ENCODE measurements at places on chromosomes 16 and 17.

DNA sequence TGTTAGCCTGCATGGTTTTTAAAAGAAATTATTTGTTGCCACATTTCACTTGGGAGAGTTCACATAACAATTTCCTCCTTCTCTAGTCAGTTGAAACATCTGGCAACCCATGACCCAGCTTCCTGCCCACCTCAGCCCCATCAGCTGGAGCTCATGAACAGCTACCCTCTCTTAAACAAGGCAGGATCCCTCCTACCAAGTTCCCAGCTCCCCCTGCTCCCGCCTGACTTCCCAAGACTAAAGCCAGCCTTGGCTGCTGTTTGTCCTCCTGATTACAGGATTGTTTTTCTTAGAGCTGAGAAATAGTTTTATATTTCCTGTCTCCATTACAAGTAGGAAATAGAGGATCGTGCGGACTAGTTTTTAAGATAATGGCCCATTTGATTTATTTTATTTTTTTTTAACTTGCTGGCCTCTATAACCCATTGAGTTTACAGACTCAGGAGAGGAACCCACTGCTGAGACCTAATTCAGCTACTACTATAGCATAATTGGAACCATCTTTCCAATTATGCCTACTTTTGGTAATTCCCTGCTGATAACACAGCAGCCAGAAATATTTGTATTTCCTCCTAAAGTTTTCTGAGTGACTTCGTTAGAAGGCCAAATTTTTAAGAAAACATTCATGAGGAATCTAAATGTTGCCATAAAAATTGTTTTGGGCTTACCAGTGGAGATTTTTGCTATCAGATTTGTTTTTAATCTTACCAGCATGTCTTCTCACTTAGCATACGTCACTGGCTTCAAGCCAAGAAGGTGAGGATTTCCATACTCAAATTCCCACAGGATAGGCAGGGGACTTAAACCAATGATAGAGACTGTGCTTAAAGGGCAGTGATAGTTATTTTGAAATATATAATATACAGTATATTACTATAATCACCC lies 90.0 kb downstream of the ELAC2 start:
- DNase-seq = peak; percentile 15

DNA sequence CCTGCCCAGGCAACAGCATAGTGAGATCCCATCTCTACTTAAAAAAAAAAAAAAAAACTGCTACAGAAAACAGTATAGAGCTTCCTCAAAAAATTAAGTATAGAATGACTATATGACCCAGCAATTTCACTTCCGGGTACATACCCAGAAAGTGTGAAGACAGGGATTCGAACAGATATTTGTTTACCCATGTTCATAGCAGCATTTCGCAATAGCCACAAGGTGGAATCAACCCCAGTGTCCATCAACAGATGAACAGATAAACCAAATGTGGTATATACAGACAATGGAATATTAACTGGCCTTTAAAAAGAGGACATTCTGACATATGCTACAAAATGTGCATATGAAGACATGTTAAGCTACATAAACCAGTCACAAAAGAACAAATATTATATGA lies 95.5 kb downstream of the CHD9NB start:
- no peak for DNase-seq

DNA sequence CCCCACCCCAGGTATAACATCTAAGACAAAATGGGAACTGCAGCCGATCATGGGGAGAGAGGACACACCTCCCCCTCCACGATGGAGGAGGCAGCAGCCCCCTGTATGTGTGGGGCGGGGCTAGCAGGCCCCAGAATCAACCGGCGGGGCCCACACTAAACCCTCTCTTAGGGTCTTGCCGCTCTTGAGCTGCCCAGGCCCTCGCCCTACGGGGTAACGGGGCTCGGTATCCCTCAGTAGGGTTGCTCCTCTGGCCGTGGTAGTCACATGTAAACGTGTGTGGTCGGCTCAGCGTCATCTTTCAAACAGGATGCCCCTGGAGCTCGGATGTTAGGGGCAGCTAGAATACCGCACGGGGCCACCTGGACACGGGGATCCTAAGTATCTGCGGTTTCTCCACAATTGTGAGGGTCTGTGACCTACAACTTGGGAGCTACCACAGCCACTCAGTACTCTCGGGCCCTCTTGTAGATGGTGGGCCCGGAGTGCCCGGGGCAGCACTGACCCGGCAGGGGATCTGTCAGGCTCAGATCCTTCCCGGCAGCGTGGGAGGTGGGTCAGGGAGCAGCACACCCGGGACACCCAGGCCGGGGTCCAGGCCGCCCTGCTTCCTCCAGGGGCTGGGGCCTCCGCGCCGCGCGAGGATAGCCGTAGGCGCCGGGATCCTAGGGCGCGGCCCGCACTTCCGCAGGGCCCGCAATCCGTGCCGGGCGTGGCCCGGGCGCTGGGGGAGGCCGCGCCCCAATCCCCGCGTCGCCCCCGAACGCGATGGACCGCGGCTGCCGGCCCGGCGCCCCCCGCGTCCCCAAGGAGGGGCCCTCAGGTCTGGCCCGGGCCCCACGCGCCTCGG lies 781 bp downstream of the ARHGDIA start:
- no peak for DNase-seq

- no peak for DNase-seq
Measured at GRCh38 chr17:61015966-61016365, 338.3 kb downstream of the BCAS3 start.

DNA sequence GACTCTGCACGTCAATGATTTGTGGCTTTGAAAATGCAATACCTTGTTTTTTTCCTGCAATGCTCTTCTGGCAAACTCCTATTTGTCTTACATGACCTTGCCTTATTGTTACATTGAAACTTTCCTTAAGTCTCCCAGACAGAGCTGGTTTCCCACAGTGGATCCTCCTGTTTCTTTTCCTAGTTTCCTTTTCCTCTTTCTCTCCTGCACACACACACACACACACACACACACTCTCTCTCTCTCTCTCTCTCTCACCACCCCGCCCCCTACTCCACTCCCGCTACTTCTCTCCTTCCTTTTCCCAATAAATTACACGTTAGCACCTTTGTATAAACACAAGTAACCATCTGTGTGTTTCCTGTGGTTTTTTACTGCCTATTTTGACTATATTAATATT lies 2.3 kb downstream of the ORC6 start:
- no peak for DNase-seq

DNA sequence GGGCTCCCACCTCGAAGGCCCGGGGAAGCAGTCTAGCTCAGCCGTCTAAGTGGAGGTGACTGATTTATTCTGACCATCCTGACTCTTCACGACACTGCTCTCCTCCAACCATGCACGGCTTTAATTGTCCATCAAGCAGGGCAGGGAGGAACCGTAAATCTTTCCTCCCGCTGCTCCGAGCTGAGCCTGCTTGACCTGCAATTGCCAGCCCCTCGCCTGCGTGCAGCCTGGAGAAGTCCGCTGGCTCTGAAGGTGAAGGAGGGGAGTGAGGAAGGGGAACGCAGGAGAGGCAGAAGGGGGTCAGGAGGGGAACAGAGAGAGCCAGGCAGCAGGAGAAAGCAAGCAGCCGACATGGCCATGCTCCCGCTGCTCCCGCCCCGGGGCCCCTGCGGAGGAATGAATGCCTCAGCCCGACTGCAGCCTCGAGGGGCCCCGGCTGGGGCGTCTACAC lies 10.1 kb downstream of the RBFOX3 start:
- DNase-seq = no peak

GRCh38 chr16:30149250-30149930 lies 26.4 kb upstream of the MAPK3 start:
- DNase-seq = no peak

DNA sequence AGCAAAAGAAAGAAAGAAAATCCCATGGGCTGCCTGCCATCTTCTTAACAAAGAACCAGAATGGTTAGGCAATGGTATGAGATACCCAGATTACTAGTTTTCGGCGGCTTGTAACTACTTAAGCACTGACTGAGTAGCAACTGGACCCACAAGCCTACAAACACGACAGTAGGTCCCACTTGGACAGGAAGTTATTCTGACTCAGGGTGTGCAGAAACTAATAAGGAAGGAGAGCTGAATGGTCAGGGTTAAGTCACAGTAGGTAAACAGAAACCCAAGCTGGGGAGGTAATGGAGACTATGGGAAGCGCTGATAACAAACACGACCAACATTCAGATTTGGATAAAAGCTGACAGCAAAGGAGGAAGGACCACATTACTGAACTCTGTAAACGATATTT lies 10.4 kb upstream of the HLF start:
- DNase-seq = no peak

- peak; percentile 79 for DNase-seq
Measured at GRCh38 chr17:49514071-49514721, 19.1 kb downstream of the NGFR start.

DNA sequence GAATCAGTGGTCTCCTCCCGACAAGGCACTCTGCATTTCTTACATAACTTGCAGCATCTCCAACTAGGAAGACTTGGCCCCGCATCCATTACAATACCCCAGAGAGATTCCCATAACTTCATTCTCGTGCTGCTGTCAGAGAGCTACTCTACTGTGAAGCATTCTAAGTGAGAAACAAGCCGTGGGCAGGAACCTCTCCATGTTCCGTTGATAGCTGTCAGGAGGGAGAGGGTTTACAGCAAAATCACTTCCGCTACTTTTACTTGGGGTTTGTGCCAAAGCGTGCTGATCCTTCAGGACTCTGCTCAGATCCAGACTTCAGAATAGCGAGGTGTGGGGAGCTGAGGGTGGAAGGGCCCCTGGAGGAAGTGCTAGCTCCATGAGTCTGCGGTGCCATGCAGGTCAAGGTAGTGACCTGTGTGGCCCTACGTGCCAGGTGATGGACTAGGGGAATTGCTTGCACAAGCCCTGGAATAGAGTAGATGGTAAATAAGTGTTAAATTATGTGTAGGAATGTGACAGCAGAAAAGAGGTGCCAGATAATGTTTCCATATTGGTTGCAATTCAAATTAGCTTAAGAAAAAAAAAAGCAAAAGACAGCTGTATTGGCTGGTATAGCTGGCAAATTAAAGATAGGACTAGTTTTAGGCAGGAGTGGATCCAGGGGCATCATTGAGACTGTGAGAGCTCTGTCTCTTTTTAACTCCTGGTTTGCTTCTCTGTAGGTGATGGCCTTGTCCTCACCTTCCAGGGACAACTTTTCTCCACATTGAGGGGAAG lies 358.5 kb upstream of the ERCC4 start:
- DNase-seq = no peak

- peak; percentile 69 for DNase-seq
Measured at GRCh38 chr17:44556166-44556831, 985 bp upstream of the FZD2 start.

- no peak for DNase-seq
Measured at GRCh38 chr17:17112628-17113200, 70.5 kb downstream of the MPRIP start.

GRCh38 chr17:61007980-61008379 lies 330.3 kb downstream of the BCAS3 start:
- DNase-seq = no peak

GRCh38 chr17:17787568-17787967 lies 49.2 kb downstream of the SREBF1 start:
- no peak for DNase-seq

- no peak for DNase-seq
Measured at GRCh38 chr16:19110537-19111360, 3.0 kb upstream of the ITPRIPL2 start.

- no peak for DNase-seq
Measured at GRCh38 chr17:32357615-32358014, 7.7 kb downstream of the ZNF207 start.

DNA sequence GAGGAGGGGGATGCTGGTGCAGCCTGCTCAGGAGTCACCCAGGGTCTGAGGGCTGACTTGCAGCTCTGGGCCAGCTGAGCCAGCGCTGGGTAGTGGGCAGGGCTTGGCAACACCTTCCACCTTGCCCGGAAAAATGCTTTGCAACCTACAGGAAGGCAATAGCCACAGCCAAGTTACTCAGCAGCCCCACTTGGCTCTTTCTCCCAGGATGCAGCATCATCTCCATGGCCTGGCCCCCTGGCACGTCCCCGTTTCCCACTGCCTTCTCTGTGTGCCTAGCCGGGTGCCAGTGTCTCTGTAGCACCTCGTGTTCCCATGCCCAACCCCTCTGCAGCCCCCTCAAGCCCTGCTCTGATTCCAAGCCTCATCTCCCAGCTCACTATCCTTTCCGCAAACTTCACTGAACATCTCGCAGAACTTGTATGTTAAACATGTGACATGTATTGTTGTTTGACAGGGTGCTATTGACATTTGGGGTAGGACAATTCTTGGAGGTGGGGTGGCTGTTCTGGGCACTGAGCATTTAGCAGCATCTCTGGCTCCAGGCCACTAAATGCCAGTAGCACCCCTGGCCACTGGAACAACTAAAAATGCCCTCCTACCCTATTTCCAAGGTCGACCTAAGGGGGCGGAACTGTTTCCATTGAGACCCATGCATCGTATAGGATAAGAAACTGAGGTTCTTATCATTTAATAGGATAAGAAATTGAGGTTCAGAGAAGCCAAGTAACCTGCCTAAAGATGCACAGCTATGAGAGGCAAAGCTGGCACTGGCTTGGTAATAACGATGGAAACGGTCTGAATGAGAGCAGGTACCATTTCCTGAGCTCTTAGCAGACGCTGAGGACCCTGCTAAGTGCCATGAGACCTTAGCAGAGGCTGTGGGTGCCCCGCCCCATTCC lies 12.2 kb downstream of the DEXI start:
- no peak for DNase-seq

DNA sequence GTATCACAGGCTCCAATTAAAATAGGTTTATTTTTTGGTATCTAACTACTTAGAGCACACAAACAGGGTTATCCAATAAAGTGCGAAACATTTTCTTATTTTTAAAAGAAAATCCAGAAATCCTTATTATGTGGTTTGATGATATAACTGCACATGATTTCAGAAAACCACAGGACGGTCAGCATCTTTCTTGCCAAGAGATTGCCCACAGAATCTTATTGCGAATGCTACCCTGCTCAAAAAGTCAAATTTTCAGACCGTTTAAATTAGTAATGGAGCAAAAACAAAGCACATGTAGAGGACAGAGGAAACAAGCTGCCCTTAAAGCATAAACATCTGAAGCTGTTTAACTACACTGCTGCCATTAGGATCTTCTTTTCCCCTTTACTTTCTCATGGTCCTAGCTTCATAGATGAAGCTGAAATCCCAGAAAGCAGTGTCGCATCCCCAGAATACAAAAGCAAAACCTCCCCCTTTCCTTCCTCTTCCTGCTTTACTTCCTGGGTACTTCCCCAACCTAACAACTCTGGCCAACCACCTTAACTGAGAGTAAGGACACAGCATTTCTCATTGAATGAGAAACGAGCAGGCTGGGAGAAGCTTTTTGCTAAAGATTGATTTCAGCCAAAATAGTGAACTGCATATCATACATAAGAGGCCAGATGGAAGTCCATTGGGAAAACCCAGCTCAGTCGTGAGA lies 43.7 kb downstream of the CMTM4 start:
- DNase-seq = no peak

GRCh38 chr16:72768591-72768990 lies 279.3 kb downstream of the ZFHX3 start:
- DNase-seq = no peak

Data from hindlimb muscle (tissue), 1 donor.